ENCODE measurements at places on chromosomes 5 and 9.

DNA sequence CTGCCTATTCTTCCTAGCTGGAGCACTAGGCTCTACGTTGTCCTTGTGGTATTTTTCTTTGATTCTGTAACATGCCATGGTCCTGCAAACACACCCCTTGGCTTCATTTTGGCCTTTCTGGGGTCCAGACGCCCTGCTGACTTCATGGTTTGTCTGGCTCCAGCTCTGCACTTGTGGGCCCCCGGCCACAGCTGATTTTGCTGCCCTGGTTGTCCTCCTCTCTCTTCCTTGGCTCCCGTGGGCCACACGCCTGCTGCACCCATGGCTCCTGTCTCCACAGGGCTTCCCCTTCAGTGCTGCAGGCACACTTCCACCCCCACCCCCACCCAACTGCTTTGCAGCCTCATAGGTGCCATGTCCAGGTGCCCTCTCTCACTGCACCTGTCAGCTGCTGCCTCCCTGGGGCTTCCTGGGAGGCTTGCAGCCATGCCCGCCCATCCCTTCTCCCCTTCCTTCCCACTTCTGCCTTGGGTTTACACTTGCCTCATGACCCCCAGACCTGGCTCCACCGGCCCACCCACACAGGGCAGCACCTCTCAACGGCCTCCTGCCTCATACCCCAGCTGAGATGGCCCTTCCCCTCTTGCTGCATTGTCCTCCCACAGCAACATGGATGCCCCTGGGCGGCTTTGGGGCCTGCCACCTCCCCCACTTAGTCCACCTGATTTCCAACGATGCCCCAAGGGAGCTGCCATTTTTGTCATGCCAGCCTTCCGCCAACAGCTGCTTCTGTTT, 25.6 kb downstream of the SLC6A3 start:
- no peak for DNase-seq

- no peak for DNase-seq
Measured at GRCh38 chr5:1545126-1545804, 21.5 kb upstream of the LPCAT1 start.

DNA sequence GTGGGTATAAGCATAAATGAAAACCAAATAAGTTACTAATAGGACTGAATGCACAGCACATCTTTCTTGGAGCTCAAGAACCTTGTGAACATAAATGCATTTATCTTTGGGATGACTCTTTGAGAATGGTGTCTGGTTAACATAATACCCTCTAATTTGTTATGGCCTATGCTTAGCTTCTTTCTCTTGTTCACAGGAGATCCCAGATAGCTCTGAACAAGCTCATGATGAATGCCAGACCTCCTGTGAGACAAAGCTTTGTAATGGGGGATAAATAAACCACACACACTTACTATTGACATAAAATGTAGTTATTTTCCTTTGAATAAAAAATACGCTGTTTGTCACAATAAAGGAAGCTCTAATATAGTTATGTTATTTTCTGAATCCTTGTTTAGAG, 111.5 kb downstream of the PSAT1 start:
- no peak for DNase-seq

GRCh38 chr5:204001-204400, 12.7 kb downstream of the LRRC14B start:
- no peak for DNase-seq

DNA sequence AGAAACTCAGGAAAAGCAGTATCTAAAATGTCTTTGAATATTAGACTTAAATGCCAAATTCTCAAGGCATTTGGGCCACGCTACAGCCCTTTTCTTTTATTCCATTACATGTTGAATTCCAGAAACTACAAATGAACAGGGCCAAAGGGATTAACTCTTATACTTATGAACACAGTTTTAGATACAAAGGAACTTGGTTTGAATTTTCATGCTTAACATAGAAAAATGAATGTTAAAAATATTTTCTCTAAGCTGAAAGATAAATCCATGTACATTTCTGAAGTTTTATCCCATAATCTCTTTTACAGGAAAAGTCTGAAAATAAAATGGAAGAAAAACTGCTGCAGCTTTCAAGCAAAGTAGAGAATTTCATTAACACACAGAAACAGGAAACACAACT, 56.8 kb downstream of the FAM81B start:
- no peak for DNase-seq

DNA sequence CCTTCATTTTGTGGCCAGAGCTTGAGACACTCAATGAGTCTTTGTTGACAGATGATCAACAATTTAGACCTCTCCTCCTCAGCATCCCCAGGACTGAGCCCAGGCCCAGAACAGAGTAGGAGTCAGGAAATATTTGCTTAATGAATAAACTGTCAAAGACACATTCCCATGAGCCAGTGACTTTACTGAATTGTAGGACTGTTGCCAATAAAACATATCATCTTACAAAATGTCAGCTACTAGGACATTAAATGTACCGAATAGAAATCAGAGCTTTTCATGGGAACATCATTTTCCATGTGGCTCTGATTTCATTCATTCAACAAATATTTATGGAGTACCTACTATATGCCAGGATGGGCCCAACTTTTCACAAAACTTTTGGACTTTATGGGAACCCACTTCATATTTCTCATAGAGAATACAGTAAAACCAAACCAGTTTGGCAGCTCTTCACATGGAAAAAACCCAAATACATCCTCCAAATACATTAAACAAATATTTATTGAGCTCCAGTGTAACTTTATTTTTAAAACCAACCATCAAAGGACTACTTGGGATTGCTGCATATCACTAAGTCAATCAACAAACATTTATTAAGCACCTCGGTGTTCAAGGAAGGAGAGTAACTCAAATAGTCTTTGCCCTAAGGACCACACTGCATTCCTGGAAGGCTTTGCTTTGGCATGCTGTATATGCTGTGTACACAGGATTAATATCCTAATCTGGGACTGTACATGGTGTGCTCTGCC, 11.4 kb downstream of the VDAC1 start:
- no peak for DNase-seq

GRCh38 chr9:105842023-105842644, 147.8 kb downstream of the TMEM38B start:
- peak; percentile 39 for DNase-seq

GRCh38 chr5:124252191-124252638, 494.2 kb downstream of the ZNF608 start:
- no peak for DNase-seq

GRCh38 chr9:72203205-72203803, 54.1 kb downstream of the GDA start:
- DNase-seq, result peak; percentile 43

GRCh38 chr5:68382640-68383039, 167.1 kb downstream of the PIK3R1 start:
- DNase-seq, result no peak

GRCh38 chr9:72635197-72635596, 113.8 kb downstream of the TMC1 start:
- no peak for DNase-seq

DNA sequence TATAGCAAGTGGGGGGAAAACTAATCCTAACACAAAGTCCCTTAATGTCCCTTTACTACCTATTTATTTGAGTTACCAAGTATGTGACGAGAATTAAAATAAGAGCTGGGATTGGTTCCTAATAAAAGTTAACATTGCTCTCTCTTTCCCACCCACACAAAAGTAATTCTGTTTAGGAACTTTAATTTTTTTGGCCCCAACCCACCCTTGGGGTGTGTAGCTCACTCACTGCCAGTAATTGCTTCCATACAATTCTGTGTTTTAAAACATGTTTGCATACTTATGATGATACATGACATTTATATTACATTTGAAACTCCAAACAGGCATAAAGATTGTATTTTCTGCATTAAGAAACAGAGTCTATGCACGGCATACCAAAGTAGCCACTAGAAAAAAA, 106.5 kb downstream of the BNC2 start:
- no peak for DNase-seq

DNA sequence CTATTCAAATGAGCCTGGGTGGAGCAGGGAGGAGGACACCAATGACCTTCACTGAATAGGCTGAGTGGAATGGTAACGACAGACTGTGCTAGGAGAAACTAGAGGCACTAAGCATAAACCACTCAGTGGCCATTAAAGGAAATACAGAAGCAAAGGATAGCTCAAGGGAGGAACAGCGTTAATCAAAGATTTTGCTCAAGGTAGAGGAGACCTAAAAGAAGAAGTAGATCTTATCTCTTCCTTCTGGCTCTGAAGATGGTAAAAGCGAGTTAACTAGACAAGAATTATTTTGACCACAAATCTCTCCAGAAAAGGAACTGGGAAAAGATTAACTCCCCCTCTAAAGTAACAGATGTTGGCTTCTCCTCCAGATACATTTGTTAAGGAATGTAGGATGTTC, 299.6 kb downstream of the EPB41L4A start:
- DNase-seq, result no peak

DNA sequence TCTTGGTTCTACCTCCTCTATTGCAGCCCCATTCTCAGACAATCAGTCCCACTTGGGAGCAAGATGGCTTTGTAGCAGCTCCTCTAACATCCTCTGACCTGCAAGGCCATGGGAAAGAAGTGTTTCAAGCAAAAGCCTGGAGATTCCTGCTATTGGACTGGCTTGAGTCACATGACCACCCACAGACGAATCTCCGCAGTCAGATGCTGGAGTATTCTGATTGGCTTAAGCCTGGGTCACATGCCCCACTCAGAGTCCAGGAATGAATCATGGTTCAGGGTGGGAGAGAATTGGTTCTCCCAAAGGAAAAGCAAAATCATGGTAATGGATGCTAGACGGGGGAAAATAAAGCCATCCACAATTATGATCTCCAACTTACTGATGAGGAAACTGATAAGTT, 22.6 kb upstream of the LMX1B start:
- peak; percentile 5 for DNase-seq

- DNase-seq, result peak; percentile 29
Measured at GRCh38 chr5:28430565-28431178, 1392.3 kb upstream of the CDH9 start.

- no peak for DNase-seq
Measured at GRCh38 chr5:9888501-9888901, 258.4 kb upstream of the TAS2R1 start.

GRCh38 chr5:68315679-68316271, 100.2 kb downstream of the PIK3R1 start:
- DNase-seq, result no peak

DNA sequence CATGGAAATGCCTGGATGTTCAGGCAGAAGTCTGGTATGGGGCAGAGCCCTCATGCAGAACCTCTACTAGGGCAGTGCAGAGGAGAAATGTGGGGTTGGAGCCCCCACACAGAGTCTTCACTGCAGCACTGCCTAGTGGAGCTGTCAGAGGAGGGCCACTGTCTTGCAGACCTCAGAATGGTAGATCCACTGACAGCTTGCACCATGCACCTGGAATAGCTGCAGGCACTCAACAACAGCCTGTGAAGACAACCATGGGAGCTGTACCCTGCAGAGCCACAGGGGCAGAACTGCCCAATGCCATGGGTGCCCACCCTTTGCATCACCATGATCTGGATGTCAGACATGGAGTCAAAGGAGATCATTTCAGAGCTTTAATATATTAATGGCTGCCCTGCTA, 36.9 kb downstream of the TRIP13 start:
- no peak for DNase-seq

- no peak for DNase-seq
Measured at GRCh38 chr5:175675873-175676272, 18.0 kb downstream of the HRH2 start.

GRCh38 chr9:27828908-27829307, 255.6 kb upstream of the C9orf72 start:
- no peak for DNase-seq

DNA sequence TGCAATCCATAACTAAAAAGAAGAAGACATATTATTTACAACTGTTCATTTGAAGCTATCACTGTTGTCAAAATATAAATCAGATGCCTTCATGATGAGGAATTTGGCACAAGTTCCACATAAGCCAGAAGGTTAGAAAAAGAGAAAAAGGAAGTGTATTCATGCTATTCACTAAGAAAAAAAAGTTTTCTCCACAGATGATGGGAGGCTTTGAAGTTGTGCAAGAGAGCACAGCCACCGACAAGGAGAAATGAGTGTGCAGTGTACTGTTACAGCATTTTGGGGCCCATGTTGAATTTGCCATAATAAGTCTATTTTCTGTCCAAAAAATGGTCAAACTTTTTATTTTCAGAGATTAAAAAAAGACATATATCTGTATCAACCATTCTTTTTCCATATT, 32.9 kb upstream of the IFNK start:
- no peak for DNase-seq

GRCh38 chr5:91730026-91730425, 346.9 kb upstream of the ARRDC3 start:
- no peak for DNase-seq

- no peak for DNase-seq
Measured at GRCh38 chr5:40410964-40411635, 268.6 kb upstream of the PTGER4 start.

- DNase-seq, result no peak
Measured at GRCh38 chr5:60148366-60148765, 254.8 kb upstream of the PDE4D start.

DNA sequence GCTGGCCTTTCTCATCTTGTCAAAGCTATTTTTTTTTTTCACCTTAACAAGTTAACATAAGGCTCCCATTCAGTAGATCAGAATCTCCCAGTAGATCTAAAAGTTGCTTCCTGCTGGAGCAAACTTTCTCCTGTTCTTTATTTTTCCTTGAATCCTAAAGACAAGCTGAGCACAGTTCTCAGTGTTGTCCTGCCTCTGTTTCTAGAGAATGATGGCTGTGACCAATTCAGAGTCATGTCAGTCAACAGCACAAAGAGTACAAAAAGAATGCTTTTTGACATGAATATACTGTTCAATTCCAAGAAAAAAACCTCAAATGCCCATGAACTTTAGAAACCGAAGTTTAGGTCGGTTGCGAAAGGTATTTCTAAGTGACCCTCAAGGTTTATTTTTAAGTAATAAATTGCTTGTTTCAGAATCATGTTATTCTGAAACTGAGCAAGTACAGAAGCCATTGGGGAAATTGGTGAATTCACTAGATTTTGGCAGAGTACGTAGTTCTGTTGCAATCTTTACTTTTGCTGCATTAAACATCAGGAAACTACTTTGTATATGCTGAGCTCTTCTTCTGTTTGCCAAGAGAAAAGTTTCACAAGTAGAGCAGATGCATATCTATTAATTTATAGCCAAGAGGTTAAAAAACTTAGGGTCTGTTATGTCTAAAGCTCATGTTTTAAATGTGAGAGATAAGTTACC, 161.7 kb upstream of the RPS23 start:
- no peak for DNase-seq

DNA sequence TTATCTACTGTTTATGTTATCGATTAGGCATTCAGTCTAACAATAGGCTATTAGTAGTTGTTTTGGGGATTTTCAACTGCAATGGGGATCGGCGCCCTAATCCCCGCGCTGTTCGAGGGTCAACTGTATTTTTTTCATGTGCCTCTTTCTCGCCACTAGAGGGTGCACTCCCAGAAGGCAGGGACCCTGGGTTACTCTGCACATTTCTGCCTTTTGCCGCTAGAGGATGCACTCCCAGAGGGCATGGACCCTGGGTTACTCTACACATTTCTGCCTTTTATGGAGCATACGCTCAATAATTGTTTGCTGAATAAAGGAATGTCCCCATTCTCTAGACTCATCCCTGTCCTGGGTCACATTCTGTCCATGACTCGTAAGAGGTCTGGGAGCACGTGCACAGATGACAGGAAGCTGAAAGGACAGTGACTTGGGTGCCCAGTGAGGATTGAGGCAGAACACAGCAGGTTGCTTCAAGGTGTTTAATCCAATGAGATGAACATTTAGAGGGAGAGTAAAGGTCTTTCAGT, 27.9 kb upstream of the RECK start:
- DNase-seq, result peak; percentile 40

GRCh38 chr9:95450171-95451064, 66.4 kb downstream of the PTCH1 start:
- no peak for DNase-seq

GRCh38 chr9:134933076-134933659, 15.5 kb upstream of the FCN1 start:
- no peak for DNase-seq

- DNase-seq, result peak; percentile 76
Measured at GRCh38 chr9:137227054-137227852, at the start of gene RNF224. TSS of gene RNF224 (plus strand) at chr9:137227502. CDS start at chr9:137228336, 834 bp downstream.

Measured in ACHN (cell line).